ENCODE measurements at places on chromosomes 11 and 22.

DNA sequence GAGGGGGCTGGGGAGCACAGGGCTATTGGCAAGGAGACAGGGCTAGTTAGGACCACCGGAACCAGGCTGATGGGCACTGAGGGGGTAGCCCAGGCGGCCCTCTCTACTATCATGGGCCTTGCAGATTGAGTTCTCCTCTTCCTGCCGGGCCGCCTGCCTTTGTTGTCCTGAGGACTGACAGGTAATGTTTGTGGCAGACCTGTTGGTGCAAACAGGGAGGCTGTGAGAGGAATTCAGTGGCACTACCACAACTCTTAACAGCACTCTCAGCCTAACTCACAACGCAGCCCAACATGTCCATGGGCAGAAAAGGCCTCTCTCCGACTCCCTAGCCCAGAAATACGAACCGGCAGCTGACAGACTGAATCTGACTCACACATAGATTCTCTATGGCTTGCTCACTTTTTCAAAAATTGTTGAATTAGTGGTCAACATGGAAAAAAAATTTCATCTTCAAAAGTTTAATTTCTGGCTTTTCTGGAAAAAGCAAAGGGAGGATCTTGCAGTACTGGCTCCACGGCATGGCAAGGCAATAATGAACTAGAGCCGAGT lies 11.4 kb downstream of the KCNJ5 start:
- no peak for DNase-seq

- no peak for DNase-seq
Measured at GRCh38 chr11:22832315-22833015, 2.9 kb upstream of the SVIP start.

- no peak for DNase-seq
Measured at GRCh38 chr22:30325065-30325720, 1.5 kb downstream of the TBC1D10A start.

GRCh38 chr11:61362542-61362875 lies 335 bp downstream of the TMEM138 start:
- no peak for DNase-seq

DNA sequence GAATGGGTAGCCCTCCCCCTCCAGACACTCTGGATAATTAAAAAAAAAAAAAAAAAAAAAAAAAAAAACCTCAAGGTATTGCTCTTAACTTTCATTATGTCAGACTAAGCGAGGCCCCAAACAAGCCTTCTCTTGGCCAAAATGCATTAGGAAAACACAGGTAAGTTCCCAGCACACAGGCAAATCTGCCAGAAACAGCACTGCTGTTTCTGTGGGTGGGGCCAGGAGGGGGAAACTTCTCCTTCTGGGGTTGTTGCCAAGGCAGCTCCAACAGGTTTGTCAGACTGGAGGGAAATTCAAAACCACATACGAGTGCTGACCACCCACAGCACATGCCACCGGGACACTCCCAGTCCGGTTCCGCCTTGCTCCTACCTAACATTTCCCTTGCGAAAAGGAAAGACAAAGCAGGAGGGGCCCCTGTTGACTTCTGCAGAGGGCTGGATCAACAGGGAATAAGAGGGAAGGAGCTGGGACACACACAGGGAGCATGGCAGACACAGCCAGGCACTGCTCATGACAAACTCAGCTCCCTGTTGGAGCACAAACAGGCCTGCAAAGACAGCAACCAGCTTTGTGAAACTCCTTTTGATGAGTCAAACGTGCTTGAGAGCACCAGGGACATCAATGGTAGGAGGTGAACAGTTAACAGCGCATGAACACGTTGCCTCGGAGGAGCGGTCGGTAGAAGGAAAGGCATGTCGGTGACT lies 55.0 kb downstream of the MYH9 start:
- DNase-seq = peak; percentile 65

DNA sequence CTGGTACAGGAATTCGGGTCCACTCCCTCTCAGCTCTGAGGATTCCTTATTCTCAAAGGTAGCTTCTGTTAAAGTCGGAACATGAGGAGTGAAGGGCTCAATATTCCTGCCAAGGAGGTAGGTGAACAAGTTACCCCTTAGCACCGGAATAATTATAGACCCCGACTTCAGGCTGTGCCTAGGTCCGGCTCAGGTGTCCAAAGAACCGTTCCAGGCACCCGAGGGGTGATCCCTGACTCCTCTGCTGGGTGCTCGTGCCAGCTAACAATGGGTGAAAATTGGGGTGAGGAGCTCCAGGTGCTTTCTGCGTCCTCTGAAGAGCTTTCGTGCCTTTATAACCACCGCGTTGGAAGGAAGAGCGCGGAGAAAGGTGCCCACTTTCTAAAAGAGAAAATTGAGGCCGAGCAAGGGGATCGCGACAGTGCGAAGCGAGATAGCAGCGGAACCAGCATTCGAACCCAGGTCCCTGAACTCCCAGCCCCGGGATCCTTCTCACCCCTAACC lies 393 bp downstream of the CYB561A3 start:
- no peak for DNase-seq

- peak; percentile 44 for DNase-seq
Measured at GRCh38 chr22:31451709-31452571, 37.7 kb downstream of the EIF4ENIF1 start.

DNA sequence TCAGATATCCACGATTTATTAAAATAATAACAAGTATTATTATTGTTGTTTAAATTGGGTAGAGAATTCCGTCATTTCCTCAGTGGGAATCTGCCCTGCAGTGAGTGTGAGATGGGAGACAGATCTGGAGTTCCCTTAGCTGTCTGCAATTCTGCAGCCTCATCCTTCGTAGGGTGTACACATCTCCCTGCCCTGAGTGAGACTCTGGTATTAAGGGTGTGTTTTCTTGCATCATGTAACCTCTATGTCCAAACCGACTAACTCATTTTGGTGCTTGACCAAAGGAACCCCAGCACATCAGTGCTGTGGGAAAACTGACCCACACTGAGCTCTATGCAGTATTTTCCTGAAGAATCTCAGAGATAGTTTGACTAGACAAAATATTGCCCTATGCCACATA lies 157.6 kb downstream of the LDLRAD3 start:
- no peak for DNase-seq

GRCh38 chr22:45608763-45609180 lies 62.9 kb upstream of the ATXN10 start:
- DNase-seq = no peak

GRCh38 chr11:61955422-61956135 lies 5.4 kb downstream of the BEST1 start:
- DNase-seq = peak; percentile 39

GRCh38 chr11:130587658-130588057 lies 139.2 kb downstream of the ADAMTS15 start:
- no peak for DNase-seq

GRCh38 chr22:21970037-21970799 lies 12.4 kb downstream of the TOP3B start:
- DNase-seq = no peak

GRCh38 chr11:71446942-71447688 lies 1.1 kb downstream of the DHCR7 start:
- no peak for DNase-seq

GRCh38 chr22:38820020-38820419 lies 23.8 kb downstream of the NPTXR start:
- no peak for DNase-seq

All from GM10248 (cell line).